Activated naive CD4-positive, alpha-beta T cell treated with anti-CD3 and anti-CD28 coated beads, Interleukin-2, amount 50 U/mL, for 72 hours (primary cell): ENCODE measurements at places on chromosomes 16 and 17.

DNA sequence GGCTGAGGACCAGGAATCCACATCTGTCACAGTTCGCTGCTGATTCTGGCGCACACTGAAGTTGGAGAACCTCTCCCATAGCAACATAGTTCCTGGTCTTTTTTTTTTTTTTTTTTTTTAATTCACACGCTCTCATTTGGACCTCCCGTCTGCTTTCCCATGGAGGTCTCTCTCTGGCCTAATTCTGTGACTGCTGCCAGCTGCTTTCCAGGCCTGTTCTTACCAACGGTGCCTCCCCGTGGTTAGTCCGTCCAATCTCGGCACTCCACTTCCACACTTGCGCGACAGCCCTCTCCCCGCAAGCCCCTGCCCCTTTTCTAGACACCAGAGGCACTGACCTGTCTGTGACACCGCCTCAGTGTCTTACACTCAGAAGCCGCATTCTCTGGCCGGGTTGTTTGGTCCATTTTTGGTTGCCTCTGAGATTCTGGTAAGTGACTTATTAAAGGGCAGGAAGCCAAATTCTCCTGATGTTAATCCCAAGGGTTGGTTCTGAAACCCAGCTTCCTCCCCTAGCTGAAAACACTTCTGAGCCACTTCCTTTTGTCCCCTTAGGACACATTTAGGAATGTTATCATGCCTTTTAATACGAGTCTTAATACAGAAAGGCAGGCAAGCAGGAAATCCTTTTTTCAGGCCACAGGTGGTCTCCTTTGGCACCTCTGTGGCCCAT, 1.1 kb upstream of the AKTIP start:
- peak; percentile 22 for DNase-seq

DNA sequence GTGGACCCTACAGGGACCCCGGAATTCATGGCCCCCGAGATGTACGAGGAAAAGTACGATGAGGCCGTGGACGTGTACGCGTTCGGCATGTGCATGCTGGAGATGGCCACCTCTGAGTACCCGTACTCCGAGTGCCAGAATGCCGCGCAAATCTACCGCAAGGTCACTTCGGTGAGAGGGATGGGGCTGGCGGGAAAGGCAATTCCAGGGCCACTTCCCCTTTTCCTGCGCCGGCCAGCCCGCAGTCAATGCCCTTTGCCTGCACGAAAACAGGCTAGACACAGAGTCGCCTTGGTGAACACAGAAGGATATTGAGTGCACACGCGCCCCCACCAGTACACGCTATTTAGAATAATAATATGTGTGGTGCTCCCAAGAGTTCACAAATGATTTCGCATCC, 4.0 kb downstream of the WNK4 start:
- no peak for DNase-seq

GRCh38 chr17:50589095-50589705, 28.7 kb downstream of the CACNA1G start:
- DNase-seq, result no peak

DNA sequence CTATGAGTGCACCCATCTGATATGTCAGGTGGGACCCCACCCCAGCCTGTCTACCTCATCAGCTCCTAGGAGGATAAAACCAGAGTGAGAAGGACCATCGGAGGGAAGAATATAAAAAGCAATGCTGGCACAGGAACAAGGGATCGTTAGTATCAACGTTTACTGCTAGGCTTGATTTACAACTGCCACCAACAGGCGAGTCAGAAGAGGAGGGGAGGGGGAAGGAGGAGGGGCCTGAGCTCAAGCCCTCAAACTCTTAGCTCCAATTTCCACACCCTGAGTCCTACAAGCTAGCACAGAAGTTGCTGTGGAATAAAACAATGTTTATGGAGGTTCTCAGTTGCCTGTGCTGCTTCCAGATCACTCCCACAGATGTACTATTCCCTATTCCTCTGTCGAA, 234.5 kb downstream of the C16orf78 start:
- no peak for DNase-seq

- no peak for DNase-seq
Observed at GRCh38 chr17:62062944-62063343, 2.1 kb downstream of the MED13 start.
